Putamen (tissue), 1 donor: ENCODE measurements at places on chromosomes 7 and 10.

DNA sequence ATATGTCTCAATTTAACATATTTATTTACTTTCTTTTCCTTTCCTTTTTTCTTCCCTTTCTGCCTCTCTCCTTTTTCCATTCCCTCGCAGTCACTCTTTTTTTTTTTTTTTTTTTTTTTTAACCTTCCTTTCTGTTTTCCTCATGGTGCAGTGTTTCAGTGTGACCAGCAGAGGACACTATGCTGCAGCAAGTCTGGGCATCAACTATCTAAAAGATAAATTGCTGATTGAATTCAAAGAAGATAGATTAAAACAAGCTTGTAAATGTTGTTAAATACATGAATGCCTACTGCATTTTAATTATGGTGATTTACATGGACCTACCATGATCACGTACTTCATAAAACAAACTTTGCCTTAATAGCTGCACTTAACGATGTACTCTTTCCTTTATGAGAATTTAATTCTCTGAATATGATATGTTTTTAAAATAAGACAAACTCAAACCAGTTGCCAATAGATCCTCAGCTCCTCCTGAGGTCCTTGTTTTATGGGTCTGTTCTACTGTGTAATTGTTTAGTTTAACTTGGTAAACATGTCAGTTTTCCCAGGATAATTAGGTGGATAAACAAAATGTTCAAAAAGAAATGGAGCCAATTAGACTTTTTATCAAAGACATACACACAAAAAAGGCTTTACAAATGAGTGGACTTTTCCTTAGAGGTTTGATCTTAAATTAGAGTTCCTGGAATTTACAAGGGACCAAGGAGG, 101.0 kb upstream of the AGR3 start:
- peak; percentile 52 for DNase-seq

- DNase-seq: no peak
Measured at GRCh38 chr10:12503311-12503710, 154.0 kb downstream of the CAMK1D start.

GRCh38 chr7:122014697-122015096, 129.4 kb downstream of the AASS start:
- no peak for DNase-seq

DNA sequence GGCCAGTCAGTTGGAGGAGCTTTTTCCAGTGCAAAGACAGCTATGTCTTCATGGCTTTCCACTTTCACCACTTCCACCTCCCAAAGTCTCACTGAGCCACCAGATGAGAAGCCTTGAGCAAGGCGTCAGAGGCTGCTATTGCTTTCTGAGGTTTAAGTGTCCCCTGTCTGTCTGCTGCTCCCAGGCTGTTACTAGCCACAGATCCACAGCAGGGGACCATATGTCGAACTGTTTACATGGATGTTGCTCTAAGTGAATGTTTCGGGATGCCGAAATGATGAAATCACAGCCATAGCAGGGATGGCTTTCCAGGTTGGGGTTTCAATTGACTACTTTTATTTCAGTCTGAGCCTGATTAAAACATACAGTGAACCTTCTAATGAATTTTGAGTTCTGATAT, 88.5 kb downstream of the AVL9 start:
- DNase-seq: no peak

GRCh38 chr10:130074639-130075038, 36.0 kb downstream of the C10orf143 start:
- DNase-seq: no peak

- no peak for DNase-seq
Measured at GRCh38 chr10:122624546-122624945, 64.0 kb downstream of the DMBT1 start.

- DNase-seq: no peak
Measured at GRCh38 chr7:50664937-50665336, 99.7 kb upstream of the DDC start.

DNA sequence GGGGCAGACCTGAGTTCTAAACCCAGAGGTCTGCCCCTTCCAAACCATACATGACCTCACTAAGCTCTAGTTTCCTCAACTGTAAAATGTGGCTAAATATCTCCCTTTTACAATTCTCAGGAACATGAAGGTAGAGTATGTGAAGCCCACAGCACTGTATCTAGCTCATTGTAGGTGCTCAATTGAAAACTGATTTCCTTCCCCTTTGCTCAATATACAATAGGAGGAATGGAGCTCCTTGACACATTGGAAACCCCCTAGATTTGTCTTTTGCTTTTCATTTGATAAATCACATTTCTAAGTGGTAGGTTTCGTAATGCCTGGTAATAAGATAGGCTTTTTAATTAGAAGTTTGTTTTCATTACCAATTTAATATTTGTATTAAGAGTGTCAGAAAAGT, 153.3 kb downstream of the ARID5B start:
- no peak for DNase-seq

DNA sequence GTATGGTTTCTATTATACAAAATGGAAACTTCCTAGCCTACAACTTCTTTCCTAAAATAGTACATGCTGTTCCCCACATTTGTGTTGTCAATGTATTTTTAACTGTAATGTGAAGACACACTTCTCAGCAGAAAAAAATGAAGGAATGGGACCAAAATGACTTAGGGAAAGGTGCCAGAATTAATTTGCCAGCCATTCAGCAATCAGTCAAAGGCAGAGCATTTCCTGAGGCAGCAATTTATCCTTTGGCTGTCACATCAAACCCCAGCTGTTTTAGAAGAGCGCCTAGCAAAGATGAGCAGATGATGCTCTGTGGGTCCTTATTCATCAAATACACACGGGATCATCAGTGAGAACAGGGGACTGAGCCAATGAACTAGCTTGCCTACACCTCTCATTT, 592.5 kb downstream of the KCNMA1 start:
- peak; percentile 84 for DNase-seq

GRCh38 chr7:128231021-128231420, 10.1 kb upstream of the LEP start:
- DNase-seq: no peak

- DNase-seq: no peak
Measured at GRCh38 chr10:47335906-47336305, 12.3 kb upstream of the RBP3 start.

GRCh38 chr7:34845666-34846361, 187.8 kb downstream of the NPSR1 start:
- DNase-seq: no peak

DNA sequence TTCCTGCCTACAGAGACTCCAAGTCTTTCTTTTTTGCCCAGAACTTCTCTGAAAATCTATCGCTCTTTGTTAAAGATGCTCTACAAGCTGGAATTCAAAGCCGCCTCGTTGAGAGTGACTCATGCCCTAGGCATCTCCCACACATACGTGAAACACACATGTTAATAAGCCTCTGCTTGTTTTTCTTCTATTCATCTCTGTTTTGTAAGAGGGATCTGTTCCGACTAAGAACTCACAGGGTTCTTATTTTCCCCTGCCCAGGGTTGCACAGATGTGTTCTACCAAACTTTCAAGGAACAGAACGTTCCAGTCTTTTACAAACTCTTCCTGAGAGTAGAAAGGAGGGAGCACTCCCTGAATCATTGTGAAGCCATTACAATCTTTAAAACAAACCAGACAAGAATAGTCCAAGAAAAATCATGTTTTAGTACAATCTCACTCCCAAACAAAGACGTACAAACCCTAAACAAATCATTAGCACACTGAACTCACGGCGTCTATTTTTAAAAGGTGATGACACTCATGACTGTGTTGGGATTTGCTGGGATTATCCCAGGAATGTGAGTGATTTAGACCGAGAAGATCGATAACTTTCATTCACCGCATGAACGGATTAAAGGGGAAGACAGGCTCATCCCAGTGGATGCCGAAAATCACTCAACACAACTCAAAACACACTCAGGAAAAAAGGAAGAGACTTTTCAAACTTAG, 55.3 kb upstream of the INPP5A start:
- DNase-seq: peak; percentile 81

- DNase-seq: no peak
Measured at GRCh38 chr7:79157281-79157680, 296.2 kb downstream of the MAGI2 start.

DNA sequence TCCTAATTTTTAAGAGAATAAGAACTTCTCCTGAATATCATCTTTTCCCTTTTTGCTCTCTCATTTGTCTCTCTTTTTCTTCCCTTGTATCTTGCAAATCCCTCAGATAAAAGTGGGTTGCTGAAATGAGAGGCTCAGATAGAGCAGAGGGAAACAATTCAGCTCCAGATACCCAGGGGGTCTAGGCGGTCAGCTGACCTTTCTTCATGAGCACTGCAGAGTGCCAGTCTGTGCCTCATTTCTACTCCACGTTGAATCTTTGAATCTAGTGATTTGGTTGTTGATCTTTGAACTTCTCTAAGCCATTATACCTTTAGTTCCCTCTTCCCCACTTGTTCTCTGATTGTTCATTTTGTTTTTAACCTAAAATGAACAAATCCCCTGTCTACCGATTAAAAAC, 572.6 kb downstream of the PTPRN2 start:
- no peak for DNase-seq

- peak; percentile 19 for DNase-seq
Measured at GRCh38 chr7:156892081-156892800, 742 bp downstream of the LMBR1 start.

GRCh38 chr7:148940702-148941597, 56.9 kb upstream of the EZH2 start:
- peak; percentile 85 for DNase-seq

DNA sequence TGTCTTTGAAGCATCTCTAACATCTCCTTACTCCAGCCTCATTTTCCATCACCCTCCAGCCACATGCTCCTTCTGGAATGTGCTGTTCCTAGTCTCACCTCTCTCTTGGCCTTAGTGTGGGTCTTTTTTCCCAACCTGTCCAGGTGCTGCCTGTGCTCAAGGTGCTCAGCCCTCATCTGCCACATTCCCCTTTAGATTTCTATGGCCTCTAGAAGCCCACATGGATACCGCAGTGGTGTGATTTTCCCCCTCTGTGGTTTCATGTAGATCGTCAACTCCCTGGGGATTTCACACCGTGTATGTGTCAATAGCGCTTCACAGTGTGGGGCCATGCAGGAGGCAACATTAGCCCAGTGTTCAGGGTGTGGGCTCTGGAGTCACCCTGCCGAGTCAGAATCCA, 32.5 kb downstream of the BMPER start:
- no peak for DNase-seq

DNA sequence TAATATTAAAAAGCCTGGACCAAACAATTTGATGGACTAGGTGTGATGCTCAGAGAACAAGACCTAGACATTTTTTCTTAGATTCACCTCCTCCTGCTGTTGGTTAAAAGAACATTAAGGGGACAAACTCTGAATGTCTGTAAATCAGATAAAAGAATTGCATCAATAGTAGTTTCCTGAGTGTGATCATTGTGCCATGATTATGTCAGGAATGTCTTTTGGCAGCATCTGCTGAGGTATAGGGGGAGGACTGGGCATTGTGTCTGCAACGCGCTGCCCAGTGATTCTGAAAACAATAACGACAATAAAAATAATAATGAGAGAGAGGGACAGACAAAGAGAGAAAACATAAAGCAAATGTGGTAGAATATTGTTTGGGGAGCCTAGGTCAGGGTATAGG, 6.9 kb downstream of the C7orf57 start:
- no peak for DNase-seq

GRCh38 chr7:101911800-101912715, 94.6 kb downstream of the CUX1 start:
- no peak for DNase-seq

DNA sequence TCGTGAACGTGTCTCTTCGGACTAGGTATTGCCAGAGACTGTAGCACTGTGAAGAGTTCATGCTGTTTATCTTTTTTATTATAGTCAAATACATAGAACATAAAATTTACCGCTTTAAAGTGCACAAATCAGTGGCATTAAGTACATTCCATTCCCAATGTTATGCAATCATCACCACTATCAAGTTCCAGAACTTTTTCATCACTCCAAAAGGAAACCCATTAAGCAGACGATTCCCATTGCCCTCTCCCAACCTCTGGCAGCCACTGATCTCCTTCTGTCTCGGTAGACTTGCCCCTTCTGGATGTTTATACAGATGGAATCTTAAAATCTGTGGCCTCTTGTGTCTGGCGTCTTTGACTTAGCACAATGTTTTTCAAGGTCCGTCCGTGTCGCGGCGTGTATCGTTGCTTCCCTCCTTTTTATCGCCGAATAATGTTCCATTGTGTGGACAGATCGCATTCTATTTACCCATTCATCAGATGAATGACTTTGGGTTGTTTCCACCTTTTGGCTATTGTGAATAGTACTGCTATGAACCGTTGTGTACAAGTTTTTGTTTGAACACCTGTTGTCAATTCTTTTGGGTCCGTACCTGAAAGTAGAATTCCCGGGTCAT, 2.7 kb downstream of the PROSER2 start:
- no peak for DNase-seq

DNA sequence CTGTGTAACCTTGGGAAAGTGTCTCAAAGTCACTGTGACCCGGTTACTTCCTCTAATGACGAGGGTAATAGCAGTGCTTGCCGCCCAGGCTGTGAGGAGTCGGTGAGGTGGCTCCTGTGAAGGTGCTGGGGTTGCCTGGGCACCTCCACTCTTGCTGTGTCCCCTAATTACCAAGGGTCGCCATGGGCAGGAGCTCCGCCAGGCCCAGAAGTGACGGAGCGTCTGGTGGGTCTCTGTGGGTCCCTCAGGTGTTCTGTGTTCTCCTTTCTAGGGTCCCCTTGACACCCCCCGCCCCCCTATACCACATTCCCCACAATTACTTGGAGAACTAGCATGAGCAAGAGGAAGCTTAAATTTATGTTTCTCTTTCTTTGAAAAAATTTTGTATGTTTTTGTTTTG, 161.5 kb downstream of the WDR37 start:
- no peak for DNase-seq

DNA sequence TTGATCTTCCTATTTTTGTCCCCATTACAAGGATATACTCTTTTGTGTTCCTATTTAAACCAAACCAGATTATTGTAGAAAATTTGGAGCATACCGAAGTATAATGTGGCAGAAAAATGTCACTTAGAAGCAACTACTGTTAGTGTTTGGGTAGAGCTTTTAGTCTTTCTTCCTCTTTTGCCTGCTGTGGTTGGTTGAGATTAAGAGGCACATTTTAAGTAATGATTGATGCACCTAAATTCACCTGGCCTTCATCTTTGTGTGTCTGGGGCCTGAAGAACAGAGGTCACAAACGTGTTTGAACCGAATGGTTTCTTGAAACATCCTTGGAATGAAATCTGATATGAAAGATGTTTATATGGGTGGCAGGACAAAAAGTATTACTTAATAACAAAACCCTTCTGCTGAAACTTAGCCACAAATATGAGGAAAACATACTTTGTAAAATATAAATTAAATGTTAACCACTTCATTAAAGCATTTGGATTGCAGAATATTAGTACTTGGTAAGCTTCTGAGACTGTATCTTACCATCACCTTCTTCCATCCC, 2.6 kb downstream of the BPGM start:
- DNase-seq: no peak

- no peak for DNase-seq
Measured at GRCh38 chr10:129886263-129886662, 77.8 kb downstream of the EBF3 start.
